ENCODE measurements at places on chromosomes 13 and 19.

DNA sequence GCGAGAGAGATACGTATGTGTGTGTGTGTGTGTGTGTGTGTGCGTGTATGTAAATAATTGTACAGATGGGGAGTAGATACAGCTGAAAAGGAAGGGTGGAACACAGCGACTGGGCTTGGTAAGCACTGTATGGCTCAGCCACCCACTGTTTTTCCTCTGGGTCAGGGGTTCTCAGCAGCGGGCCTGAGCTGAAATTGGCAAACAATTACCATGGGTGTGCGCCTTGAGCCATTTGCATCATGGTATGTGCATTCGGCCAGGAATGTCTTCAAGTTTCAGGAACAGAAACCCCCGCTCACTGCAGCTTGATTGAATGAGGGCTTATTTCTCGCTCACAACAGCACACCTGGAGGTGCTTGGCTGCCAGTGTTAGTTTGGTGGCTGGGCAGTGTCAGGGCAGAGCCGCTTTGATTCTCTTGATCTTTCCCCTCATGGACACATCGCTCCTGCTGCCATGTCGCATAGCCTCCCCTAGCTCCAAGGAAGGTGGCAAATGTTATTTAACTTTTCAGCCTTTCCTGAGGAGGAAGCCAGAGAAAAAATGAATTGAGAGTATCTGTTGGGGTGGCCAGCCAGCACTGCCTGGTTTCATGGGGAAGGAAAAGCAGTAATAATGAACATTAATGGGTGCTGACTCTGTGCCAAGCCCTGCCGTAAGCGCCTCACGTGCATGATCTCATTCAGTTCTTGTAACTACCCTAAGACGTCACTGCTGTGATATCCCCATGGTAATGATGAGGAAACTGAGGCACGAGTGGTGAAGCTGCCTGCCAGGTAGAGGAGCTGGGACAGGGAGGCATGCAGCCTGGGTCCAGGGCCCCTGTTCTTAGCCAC, 126.9 kb downstream of the SIPA1L3 start:
- H3K27me3 ChIP-seq: no peaks in the 10 kb centered on the region
- no peak for DNase-seq
- H3K4me3 ChIP-seq: no peak overlapping the region
- no peaks in the 10 kb centered on the region for H3K36me3 ChIP-seq

DNA sequence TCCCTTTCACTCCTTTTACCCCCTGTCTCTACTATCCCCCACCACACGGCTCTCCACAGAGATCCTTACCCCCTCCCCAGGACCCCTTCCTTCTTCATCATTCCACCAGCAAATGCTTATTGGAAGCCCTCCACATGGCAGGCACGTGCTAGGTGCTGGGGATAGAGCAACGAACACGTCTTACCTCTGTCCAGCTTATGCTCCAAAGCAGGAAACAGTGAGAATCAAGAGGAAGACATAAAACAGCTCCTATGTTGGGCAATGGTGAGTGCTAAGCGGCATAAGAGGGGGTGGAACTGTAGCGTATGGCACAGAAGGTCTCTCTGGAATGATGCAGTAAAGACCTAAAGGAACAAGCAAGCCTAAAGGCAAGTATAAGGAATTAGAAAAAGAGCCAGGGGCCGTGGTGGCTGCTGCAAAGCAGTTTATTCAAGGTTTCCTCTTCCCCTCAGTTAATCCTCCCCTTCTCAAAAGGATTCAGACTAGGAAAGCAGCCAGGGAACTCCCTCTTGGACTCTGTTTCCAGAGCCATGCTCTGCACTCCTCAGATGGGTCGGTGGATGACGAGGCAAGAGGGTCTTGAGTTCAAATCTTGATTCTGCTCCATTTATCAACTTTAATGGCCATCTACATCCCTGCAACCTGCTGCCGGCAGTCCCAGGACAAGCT, 289.4 kb downstream of the FOXO1 start:
- no peaks in the 10 kb centered on the region for H3K36me3 ChIP-seq
- H3K4me3 ChIP-seq: peak overlapping the region; percentile 20
- peaks cover 4% of the 10 kb centered on the region for H3K4me1 ChIP-seq
- H3K27me3 ChIP-seq: no peaks in the 10 kb centered on the region

DNA sequence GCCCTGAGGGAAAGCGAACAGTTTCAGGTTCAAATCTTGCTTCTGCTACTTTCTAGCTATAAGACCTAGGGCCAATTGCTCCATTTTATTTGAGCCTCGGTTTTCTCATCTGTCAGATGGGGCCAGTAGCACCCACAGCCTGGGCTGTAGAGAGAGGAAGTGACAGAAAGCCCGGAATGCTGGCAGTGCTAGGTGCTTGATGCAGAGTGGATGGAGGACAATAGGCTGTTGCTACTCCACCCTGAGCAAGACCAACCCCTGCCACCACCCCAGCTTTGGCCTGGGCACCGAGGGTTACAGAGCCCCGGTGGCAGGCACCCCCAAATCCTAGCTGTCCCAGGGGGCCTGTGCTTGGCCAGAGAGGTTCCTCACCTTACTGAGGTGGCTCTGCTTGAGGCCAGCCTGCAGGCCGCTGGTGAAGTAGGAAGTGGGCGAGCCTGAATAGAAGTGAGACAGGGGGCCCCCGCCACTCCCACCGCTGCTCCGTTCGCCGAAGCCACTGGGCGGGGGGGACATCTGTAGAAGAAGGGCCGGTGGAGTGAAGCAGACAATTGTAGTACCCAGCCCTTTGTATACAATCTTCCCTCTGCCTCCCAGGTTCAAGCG, 2.1 kb upstream of the FDX2 start:
- no peak overlapping the region for H3K27ac ChIP-seq
- peaks cover 4% of the 10 kb centered on the region for H3K4me1 ChIP-seq
- H3K4me3 ChIP-seq: no peak overlapping the region
- peaks cover 72% of the 10 kb centered on the region for H3K36me3 ChIP-seq

DNA sequence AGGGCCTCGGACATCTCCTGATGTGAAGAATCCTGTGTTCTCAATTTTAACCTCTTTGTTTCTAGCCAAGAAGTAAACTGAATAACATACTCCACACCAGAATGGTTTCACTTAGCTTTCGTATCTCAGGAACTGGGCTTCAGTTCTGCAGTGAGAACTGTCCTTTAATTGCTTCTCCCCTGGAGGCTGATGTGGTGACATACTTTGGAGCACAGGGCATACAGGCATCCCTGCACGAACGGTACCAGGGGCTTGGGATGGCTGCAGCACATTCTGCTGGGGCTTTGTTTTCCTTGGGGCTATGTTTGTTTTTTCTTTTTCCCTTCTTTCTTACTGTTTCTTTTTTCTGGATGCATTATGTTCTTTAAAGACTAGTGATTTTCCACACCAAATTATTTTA, 230.5 kb downstream of the TM9SF2 start:
- H3K27ac ChIP-seq: no peak overlapping the region
- no peak overlapping the region for H3K4me3 ChIP-seq
- DNase-seq: no peak
- no peaks in the 10 kb centered on the region for H3K27me3 ChIP-seq

GRCh38 chr13:95224064-95224463, 77.2 kb downstream of the ABCC4 start:
- no peak for DNase-seq
- no peaks in the 10 kb centered on the region for H3K36me3 ChIP-seq
- H3K4me1 ChIP-seq: no peaks in the 10 kb centered on the region

DNA sequence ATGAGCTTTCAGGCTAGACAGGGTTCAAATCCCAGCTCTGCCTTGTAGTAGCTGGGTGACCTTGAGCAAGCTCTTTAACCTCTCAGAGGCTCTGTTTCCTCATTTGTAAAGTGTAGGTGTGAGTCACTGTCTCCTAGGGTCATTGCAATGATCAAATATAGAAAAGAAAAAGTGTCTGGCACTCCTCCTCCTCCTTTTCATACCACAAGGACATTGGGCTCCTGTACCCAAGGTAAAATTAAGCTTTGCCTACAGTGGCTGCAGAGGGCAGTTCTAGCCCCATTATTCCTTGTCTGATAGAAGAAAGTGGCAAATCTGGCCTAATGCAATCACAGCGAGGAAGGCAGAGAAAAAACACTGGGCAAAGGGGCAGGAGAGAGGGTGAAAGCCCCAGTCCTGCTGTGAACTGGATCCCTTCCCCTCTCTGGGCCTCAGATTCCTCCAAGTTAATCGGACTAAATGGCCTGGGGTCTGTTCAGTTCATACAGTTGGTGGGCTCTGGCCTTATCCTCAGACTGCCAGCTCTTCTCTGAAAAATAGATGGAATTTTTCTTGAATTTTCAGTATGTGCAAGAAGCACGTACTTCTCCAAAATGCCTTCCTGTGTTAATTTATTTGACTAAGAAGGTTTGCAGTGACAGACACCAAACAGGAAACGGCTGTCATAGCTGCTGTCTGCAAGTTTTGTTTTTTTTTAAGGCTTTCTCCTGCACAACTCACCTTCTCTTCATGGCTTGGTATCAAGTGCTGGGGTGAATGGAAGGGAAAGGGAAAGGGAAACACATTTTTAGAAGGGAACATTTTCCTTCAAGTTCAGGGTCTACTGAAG, 35.3 kb downstream of the RGCC start:
- no peaks in the 10 kb centered on the region for H3K36me3 ChIP-seq
- peaks cover 3% of the 10 kb centered on the region for H3K4me1 ChIP-seq
- H3K4me3 ChIP-seq: no peak overlapping the region

- H3K27ac ChIP-seq: peak overlapping the region; percentile 74
- no peak overlapping the region for H3K4me3 ChIP-seq
- H3K36me3 ChIP-seq: no peaks in the 10 kb centered on the region
These were observed 37.9 kb downstream of the MBNL2 start for GRCh38 chr13:97259798-97260714.

- H3K4me3 ChIP-seq: no peak overlapping the region
- no peaks in the 10 kb centered on the region for H3K4me1 ChIP-seq
- no peak for DNase-seq
- H3K27ac ChIP-seq: peak overlapping the region; percentile 38
- no peaks in the 10 kb centered on the region for H3K36me3 ChIP-seq
These were observed 18.7 kb downstream of the PLVAP start for GRCh38 chr19:17358395-17358794.

DNA sequence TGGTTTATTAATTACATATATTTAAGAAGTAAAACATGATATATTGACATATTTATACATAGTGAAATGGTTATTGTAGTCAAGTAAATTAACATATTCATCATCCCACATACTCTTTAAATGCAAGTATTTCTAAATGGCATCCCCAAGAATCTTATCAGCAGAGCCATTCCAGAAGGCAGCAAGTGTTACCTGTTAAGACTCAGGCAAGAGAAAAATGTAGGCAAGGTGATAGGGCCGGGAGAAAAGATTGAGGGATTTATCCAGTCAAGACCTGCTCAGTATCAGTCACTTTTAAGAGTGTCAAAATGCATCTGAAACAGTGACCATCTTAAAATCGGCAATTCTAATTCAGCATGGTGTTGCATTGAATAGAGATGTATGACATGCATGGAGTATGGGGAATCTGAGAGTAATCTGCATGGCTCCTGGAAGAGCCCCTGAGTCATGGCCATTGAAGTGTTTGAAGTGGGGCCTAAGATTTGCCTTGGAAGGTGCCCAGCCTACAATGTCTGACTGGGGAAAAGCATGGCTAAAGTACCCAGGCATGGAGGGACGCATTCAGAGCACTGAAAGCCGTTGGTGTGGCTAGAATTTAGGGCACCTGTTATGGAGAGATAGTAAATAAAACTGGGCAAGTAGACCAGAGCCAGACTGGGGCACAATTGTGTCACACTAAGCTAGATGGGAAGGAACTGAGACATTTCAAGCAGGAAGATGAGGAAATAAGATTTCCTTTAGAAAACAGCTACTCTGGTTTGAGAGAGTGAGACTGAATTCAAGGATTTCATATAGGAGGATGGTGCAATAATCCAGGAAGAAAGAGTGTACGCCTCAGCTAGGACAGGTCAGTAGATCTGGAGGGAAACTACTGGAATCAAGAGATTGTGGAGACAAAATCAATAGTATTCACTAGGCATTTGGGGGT, 25.0 kb upstream of the C1QTNF9B start:
- no peaks in the 10 kb centered on the region for H3K4me1 ChIP-seq
- no peaks in the 10 kb centered on the region for H3K27me3 ChIP-seq
- no peak overlapping the region for H3K4me3 ChIP-seq
- H3K27ac ChIP-seq: no peak overlapping the region
- H3K36me3 ChIP-seq: no peaks in the 10 kb centered on the region
- DNase-seq: no peak

Data from tibial nerve (tissue), 4 donors.